ENCODE measurements at places on chromosomes 16 and 17.

DNA sequence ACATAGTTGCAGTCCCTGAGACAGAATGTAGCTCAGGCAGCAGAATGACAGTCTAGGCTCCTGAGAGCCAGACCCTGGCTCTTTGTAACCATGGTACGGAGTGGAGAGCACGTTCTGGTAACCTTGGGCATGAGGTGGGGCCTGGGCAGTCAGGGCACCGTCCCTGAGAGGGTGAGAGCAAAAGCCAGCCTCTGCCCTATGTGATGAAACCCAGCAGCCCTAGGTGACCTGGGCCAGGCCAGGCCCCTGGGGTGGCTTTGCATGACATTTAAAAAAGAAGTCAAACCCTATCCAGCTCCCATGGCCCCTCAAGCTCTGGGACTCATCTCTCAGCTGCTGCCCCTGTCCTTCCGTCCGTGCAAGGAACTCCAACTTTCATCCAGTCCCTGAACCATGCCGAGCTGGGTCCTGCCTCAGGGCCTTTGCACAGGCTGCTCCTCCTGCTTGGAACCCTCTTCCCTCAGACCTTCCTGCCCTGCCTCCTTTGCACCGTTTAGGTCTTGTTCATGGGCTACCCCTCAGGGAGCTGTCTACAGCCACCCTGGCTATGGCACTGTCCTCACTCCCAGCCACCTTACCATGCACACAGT, 188.6 kb downstream of the NTN1 start:
- no peak for DNase-seq

DNA sequence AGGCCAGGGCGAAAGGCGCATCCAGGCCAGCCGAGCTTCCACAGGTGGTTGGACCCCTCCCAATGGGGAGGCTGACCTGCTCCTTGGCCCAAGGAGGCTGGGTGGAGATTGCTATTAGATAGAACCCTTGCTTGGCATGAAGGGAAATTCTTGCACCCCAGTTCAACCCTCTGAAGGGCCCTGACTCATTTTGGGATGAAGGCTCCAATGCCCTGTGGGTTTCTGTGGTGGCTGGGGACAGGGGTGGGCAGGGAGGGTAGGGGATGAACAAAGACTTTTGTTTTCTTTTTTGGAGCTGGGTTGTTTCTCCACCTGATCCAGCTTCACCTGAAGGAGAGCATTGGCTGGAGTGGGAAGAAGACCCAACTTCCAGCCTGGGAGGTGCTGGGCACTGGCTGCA, 16.7 kb upstream of the TBX21 start:
- DNase-seq, result no peak

DNA sequence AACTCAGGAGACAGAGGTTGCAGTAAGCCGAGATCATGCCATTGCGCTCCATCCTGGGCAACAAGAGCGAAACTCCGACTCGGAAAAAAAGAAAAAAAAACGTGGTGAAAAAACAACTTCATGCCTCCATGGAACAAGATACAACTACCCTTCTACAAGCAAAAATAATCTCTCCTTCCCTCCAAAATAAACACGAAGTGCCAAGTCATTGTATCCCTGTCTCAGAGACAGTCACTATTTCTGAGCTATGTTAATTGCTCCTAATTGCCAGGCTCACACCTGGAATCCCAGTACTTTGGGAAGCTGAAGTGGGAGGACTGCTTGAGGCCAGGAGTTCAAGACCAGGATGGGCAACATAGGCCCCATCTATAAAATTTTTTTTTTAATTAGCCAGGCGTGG, 19.0 kb upstream of the SLC16A5 start:
- no peak for DNase-seq

GRCh38 chr17:55463600-55463999, 42.0 kb upstream of the MMD start:
- DNase-seq, result no peak

GRCh38 chr17:27449541-27449940, 6.7 kb upstream of the KSR1 start:
- no peak for DNase-seq

GRCh38 chr16:76294396-76295214, 17.4 kb downstream of the CNTNAP4 start:
- DNase-seq, result no peak

DNA sequence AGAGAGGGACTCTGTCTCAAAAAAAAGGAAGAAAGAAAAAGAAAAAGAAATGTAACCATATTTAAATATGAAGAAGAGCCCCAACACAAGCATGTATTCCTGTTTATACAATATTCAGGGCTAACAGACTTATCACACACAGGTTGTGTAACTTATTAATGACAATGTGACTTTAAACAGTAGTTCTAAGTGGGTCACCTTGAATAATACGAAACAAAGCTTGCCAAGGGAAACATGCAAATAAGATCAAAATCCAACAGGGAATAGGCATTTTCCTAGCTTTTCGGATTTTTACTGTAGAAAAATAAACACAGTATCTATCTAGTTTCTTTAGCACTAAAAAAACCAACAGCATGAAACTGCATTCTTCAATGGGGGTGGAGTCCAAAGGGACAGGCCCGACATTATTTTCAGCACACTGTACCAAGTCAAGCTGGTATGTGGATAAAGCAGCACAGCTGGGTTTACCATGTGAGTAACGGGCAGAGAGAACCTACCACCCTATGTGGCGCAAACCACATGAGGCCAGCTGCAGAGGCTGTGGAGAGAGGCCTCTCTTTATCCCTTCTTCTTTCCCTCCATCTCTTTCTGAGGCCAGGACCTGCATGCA, 45.3 kb downstream of the TOM1L2 start:
- no peak for DNase-seq

DNA sequence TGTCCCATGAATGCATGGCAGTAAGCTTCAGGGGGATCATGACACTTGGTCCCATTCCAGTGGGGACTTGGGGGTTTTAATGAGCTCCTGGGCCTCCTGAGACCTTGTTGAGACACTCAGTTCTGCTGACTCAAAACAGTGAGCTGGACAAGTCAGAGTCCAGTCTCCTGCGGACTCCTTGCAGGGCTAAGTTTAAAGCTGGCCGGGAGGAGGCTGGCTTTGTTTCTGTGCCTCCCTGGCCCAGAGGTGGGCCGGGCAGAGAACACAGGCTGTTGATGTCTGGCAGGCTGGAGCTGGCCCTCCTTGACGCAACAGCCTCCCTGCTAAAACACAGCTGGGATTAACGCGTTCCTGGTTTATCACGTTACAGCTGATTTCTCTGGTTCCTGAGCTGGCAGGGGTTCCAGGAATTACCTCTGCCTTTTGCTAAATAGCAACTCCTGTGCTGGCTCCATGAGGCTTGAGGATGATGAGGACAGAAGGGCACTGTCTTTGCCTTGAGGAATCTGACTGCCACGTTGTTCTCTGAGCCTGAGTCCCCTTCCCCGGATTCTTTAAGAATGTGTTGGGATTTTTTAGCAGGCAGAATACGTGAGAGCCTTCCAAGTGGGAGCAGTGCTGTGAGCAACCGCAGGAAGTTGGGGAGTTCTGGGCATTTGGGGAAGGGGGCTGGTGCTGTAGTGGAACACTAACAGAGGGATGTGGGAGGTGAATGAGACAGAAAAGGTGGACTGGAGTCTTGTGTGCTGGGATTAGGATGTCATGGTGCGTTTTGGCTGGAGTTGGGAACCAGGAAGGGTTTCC, 2.0 kb downstream of the GPT2 start:
- DNase-seq, result no peak

All from activated T-helper 1 cell treated with anti-CD3 and anti-CD28 coated beads, Interleukin-12 subunit alpha, Interleukin-12 subunit beta, Interleukin-2, Interleukin-4 antibody, amounts not matched to agents 30 ng/mL and 10 ng/mL and 1 ng/mL, durations not matched to agents 14 hours and 24 hours and 36 hours (primary cell).